Lung microvascular endothelial cell (primary cell): ENCODE measurements at places on chromosomes 11 and 22. TPM values are rescaled to one million over a fixed set of nuclear protein-coding genes. Genes with fewer than 3 reads are reported as not detected.
A peak's percentile ranks its signal among the peaks of the same experiment; 100 is the strongest.

- peak; percentile 69 for DNase-seq
Observed at GRCh38 chr11:124865902-124866851, 945 bp downstream of the ROBO3 start.

DNA sequence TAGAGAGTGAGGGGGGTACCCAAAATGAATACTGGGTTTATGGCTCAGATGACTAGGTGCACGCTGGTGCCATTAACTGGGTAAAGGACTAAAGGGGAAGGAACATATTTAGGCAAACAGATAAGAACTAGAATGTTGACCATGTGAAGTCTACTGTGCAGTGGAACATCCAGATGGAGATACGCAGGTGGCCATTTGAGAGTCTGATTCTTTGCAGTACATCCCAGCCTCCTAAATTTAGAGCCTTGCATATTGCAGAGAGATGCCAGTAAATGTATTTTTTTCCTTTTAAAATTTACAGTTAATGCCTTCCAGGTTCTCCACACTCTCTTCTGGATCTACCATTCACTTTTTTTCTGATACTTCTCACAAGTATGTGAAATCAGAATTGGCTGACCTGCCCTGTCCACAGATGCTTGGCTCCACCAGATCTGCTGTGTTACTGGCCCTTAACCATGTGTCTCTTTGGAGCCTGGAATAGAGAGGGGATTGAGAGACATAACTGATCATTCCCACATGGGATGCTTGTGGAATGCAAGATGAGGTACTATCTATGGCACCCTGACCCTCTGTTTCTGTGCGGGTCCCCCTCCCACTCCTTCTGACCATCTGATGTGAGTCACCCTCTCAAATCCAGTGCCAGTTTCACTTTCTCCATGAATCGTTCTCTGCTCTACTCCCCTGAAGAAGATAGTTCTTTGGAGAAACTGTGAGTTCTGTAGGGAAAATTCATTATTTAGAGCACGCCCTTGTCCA lies 77.0 kb upstream of the NCAM1 start:
- DNase-seq, result no peak

DNA sequence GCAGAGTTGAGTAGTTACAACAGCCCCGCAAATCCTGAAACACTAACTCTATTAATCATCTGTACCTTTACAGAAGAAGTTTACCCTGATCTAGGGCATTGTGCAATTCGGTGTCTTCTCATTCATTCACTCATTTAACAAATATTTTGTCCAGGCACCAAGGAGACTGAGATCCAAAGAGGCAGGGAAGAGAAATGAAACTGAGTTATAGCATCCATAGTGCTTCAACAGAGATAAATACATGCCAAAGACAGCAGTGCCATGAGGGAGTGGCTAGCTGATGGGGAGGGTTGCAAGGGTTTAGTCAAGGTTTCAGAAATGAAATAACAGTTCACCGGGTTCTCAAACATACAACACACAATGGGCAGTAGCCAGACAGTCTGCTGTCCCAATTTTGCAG lies 40.2 kb upstream of the MTNR1B start:
- DNase-seq, result no peak

DNA sequence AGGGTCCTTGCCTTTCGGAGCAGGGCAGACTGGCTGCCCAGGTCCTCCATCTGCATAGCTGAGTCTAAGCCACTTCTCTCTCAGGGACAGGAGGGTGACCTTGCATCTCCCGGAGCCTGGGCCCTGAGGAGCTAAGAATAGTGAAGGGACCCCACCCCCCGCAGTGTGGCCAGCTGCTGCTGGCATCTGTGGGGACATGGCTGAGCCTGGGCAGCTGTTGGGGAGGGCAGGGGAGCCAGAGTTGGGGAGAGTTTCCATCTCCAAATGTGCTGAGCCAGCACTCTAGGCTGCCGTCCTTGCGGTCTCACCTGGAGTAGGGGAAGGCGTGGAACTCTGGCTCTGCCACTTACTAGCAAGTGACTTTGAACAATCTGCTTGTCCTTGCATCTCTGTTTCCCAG lies 34.8 kb upstream of the SHISAL1 start:
- DNase-seq, result no peak

- DNase-seq, result no peak
Observed at GRCh38 chr11:131504199-131504949, 134.0 kb downstream of the NTM start.

GRCh38 chr11:9180784-9181183 lies 84.4 kb downstream of the DENND5A start:
- peak; percentile 59 for DNase-seq

GRCh38 chr11:47442514-47442913 lies 6.4 kb downstream of the RAPSN start:
- no peak for DNase-seq

- DNase-seq, result no peak
Observed at GRCh38 chr11:66437979-66438503, 607 bp downstream of the MRPL11 start.

DNA sequence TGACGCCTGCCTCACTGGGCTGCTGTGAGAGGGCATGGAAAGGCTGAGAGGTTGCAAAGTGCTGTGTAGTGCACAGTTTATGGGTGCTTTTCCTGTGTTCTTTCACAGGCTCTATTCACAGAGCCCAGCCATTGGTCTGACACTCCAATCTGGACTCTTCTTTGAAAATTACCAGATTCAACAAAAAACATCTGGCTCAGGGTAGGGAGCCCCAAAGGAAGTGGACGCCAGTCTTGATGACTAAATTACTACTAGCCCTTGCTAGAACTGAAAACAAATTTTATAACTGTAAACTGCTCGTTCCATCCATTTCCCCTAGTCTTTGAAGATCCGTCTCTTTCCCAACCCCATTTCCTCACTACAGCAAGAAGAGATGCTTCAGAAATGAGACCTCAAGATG lies 178.6 kb downstream of the TENM4 start:
- DNase-seq, result no peak

GRCh38 chr22:28379951-28380350 lies 299.7 kb downstream of the TTC28 start:
- DNase-seq, result no peak

- no peak for DNase-seq
Observed at GRCh38 chr11:88626216-88626615, 288.7 kb upstream of the CTSC start.

DNA sequence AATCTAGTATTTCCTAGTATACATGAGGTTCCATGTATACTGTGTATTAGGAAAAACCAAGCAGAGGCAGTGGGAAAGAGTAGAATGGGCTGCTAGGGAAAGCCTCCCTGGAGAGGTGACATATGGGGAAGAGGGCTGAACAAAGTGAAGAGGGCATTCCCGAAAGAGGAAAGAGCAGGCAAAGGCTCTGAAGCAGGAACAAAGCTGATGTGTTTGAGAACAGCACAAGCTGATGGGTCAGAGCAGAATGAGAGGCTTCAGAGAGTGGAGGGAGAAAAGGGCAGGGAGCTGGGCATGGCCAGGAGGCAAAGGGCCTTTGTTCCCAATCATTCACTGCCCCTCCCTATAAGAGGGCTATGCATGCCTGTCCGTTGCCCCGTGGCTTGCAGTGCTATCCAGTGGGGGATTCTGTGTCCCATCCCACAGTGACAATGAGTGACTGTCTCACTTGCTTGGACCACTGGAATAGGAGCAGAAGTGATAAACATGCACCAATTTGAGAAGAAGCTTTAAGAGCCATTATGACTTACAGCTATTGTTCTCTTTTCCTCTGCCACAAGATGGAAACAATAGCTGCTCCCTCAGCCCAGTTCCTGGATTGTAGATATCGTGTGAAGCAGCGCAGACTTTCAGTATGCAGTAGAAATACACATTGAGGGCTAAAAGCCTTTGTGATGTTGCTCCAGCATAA lies 39.6 kb downstream of the GALNT18 start:
- DNase-seq, result peak; percentile 44

- DNase-seq, result no peak
Observed at GRCh38 chr11:41146326-41146725, 313.1 kb downstream of the LRRC4C start.

- DNase-seq, result no peak
Observed at GRCh38 chr22:38035530-38035885, 21.7 kb upstream of the PICK1 start.

GRCh38 chr22:48343461-48343860 lies 1484.2 kb downstream of the BRD1 start:
- no peak for DNase-seq

DNA sequence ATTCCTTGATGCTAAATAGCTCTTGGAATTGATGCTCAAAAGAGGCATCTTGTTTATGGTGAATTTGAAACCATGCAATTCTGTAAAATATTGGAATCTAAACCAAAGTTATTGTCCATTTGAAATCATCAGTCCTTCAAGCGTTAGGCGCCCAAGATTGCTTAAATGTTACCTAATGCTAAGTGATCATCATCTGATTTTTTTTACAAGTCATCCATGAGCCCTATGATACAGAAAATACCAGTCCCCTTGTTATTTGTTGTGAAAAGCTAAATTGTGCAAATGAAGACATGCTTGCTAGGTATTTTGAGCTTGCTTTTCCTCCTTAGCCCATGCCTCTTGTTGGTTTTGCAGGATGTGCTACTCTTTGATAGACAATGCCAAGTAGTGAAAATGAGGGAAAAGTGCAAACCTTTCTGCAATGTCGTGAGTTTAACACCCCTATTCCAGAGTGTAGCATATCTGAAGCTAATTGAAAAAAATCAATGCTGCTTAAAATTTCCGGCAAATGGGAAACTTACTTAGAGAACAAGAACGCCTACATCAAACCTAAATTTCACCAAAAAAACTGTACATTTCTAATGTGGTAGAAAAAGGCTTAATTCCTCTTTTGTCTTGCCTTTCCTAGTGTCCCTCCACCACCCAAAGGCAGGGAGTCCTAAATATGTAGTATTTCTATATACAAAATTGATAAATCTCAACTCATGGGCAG lies 1.9 kb downstream of the GRK3 start:
- DNase-seq, result no peak

- no peak for DNase-seq
Observed at GRCh38 chr22:36900225-36900624, 13.2 kb upstream of the CSF2RB start.

DNA sequence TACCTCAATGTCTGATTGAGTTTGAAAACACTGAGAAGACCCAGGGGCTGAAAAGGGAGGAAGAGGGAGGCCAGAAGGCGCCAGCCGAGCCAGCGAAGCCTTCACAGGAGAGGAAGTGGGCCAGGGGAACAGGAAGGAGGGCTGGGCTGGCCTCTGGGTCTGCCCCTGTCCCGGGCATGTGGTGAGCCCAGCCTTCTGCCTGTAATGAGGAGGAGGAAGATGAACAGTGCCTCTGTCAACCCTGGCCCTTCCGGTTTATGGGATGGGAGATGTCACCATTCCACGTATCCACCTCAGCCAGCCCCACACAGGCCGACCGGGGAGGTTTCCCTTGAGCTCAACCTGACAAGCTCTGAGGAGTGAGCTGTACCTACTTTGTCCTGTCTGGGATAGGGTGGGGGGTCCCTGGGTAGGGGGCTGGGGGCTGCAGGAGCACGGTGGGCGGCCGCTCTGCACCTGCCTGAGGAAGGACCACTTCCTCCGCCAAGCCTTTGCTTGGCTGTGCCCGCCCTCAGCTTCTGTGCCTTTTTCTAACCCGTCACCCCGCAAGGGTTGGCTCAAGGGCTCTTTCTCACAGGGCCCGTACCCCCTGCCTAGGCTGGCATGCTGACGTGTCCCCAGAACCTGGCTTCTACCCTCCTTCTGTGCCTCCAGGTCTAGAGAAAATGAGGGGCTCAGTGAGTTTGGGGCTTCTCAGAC lies 2.0 kb downstream of the PARVG start:
- DNase-seq, result no peak

- DNase-seq, result peak; percentile 11
Observed at GRCh38 chr11:46075168-46075567, 46.1 kb downstream of the PHF21A start.

STARD10 gene
- 47.5 and 90.5 TPM in 2 replicates for total RNA-seq

AP5B1 gene
- total RNA-seq, result 5.2 and 8.3 TPM in 2 replicates

RAB3IL1 gene
- total RNA-seq, result 2.4 and 10.7 TPM in 2 replicates

ZFTA gene
- total RNA-seq, result 9.1 and 9.6 TPM in 2 replicates

KDM4D gene
- total RNA-seq, result 0.20 and 0.22 TPM in 2 replicates

C22orf42 gene
- total RNA-seq, result not detected in 2 replicates

PLCB3 gene
- total RNA-seq, result 14.3 and 14.4 TPM in 2 replicates
